Activated CD4-positive, alpha-beta T cell treated with anti-CD3 and anti-CD28 coated beads for 36 hours (primary cell): ENCODE measurements at places on chromosomes 11 and 22.

DNA sequence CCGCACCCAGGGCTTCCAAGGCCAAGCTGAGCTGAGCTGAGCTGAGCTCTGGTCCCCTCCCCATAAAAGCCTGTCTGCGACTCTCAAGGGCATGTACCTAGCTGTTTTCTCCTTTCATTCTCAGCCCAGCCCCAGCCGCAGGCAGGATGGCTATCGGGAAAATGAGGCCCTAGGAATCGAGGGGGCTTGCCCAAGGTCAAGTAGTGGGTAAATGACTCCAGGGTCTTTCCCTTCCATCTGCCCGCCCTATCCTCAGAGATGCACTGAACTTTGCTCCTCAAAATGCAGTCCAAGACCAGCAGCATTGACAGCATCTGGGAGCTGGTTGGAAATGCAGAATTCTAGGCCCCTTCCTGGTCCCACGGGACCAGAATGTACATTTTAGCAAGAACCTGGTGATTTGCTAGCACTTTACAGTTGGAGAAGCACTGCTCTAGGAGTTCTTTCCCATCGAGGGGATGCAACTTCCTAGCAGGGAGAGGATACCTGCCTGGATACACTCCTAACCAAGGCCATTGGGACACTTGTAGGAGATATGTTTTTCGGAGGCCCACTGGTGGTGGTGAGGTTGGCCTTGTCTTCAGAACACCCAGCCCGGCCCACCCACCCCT is 43.2 kb upstream of the ACCSL start:
- DNase-seq = no peak

- no peak for DNase-seq
These were observed 1.3 kb downstream of the MACROD1 start for GRCh38 chr11:64164392-64165312.

GRCh38 chr11:62555464-62556107 is 9.0 kb upstream of the AHNAK start:
- peak; percentile 67 for DNase-seq

DNA sequence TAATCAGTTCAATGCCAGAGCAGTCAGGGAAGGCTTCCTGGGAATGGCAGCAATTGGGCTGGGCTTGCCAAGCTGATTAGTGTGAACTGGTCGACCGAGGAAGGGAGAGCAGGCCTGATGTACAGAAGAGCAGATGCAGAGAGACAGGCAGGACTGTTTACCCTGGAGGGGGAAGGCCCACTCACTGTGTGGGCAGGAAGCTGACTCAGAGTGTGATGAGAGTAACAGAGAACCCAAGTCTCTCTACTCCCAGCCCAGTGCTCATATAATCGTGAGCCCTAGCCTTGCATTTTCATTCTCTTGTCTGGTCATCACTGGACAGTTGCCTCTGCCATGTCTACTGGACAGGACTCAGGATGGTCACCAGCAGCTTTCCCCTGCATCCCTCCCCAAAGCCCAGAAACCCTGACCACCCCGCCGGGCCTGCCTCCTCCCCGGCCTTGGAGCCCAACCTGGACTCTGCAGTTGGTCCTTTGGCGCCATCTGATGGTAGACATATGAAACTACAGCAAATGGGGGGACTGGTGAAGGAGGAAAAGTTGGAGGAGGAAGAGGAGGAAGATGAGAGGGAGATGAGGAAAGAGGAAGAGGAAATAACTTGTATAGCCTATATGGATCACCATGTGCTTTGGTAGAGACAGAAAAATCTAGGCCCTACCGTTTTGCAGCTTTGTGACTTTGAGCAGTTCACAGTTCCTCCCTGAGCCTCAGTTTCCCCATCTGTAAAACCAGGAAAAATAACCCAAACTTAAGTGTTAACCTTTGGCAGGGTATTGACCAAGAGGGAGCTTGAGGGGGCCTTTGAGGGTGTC is 43.4 kb upstream of the PRDM11 start:
- peak; percentile 85 for DNase-seq

- DNase-seq = no peak
These were observed 37.9 kb downstream of the MAPK1 start for GRCh38 chr22:21829523-21829922.

DNA sequence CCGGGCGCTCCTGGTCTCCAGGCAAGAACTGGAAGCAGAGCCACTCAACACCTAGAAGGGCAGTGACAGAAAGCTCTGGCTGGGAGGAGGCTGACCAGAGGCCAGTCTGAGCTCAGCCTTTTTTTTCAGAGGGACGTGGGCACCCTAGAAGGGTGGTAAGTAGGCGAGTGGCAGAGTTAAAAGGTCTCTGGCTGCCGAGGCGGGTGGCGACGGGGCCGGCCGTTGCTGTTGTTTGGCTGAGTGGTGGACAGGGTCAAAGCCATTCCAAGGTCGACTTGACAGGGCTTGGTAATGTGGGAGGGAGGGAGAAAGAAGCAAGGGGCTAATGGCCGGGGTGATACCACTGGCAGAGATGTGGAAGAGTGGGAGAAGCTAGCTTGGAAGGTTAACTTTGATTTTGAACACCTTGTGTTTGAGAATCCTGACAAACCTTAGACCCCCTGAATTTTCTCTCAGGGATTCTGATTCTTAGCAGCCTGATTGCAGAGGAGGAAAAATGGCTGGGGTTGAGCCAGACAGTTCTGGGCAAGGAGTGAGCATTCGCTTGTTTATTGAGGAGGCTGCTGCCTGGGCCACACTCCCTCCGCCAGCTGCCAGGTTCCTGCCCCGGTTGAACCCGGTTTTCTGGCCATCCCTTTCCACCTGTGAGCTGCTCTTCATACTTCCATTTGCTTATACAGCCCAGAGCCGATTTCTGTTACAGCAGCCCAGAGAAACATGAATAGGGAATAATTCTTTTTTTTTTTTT is 868 bp upstream of the SYCE3 start:
- no peak for DNase-seq

DNA sequence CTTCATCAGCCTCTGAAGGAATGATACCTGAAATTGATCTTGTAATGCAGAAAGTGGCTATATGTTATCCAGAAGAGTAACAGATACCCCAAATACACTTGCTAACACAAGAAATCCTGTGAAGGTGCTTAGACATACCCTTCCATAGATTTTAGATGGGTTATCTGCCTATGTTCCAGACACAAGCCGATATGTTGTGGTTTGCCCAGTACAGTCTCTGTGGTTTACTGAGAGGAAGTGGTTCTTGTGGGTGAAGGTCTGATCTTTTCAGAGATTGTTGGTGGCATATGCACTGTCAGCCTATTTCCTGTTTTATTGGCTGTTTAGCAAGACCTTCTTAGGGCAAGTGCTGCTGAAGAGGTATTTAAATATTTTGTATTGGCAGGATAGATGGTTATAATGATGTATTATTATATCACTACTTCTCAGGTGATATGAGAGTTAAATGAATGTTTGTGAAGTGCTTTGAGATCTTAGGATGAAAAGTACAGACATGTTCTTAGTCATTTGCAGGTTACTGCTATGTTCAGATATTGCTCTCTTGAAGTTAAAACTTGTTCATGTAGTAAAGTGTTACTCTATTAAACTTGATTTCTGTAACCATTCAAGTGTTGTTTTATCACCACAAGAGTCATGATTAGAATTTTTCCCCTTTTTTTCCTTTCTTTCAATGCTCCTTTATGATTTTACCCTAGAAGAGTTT is 8.2 kb downstream of the ARHGEF12 start:
- DNase-seq = peak; percentile 58

DNA sequence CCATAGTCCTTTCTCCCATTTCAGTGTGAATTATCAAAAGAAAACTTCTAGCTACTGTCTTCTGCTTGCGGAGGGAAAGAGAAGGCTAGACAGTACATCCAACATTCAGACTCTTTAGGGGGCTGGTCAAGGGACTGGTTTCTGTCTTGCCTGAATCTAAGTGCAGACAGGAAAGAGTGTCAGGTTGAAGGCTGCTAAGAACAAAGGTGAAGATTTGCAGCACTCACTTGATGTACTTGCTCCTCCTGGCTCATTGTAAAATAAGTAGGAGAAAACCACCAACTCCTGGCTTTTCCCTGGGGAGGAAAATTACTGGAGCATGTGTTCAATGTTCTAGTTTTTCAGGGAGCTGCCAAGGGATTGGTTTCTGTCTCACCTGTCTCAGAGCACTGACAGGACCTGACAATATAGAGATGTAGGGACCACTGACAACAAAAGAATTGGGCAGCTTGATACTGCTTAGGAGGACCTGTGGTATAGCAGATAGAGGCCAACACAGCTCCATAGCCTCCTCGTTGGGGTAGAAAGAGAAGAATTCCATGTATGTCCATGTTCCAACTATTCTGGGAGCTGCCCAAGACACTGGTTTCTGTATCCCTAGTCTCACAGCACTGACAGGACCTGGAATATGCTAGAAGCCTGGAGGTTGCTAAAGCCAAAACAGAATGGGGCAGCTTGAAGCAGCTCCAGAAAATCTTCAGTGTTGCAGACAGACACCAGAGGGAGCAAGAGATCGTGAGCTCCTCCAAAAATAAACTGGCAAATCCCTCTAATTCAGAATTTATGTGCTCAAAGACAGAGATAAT is 39.7 kb upstream of the MMP12 start:
- DNase-seq = peak; percentile 14

GRCh38 chr11:17183836-17184235 is 23.9 kb downstream of the PIK3C2A start:
- no peak for DNase-seq

DNA sequence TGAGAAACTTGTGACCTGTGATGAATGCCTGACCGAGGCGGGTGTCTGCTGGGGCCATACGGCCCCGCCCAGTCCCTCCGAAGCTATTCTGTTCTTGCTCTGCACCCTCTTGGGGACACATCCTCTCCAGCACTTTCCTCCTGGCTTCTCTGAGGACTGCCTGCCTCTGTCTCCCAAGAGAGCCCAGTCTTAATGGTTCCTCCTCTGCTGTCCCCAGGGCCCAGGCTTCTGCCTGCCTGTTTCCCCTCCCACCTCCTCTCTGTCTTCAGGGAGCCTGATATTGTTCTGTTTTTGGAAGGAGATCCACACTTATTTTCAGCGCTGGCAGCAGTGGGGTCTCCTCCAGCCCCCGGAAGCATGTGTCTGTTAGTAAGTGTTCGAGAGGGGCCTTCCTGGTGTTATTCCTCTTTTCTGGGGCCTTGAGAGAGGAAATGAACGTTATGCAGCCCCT is 18.7 kb downstream of the SYNGR1 start:
- DNase-seq = no peak

GRCh38 chr11:65945430-65945911 is at the start of gene TSGA10IP:
Gene TSGA10IP, plus strand, starts transcription at chr11:65945480. Its CDS starts 196 bp downstream, at chr11:65945676.
- no peak for DNase-seq

DNA sequence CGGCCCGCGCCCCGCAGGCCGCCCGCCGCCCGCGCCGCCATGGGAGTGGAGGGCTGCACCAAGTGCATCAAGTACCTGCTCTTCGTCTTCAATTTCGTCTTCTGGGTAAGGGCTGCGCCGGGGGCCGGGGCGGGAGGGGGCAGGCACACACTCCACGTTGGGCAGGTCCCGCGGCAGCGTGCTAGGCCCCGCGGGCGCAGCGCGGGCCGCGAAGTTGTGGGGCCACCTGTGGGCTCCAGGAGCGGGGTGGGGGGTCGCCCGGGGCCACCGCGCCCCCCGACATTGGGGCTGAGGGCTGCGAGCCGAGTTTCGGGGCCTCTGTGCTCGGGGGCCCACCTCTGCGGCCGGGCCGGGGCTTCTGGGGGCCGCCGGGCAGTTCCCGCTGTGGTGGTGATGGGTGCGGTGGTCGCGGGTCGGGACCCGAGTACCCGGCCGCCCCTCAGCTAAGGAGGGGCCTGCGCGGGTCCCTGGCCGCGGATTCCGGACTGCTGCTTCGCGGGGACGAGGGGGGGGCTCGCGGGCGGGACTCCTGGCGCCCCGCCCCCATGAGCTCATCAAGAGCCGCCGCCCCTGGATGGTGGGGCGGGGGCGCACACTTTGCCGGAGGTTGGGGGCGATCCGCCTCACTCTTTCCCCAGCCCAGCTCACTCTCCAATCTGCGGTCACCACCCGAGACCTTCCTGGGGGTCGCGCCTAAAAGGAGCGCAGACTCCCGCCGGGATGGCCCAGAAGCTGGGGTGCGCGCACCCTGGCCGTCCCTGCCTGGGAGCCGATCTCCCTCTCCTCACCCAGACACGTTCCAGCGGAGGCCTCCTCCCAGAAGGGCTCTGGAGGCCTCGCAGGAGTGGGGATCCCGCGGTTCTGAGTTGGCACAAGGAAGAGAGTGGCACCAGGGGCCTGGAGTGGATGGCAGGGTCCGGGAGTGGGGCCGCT is 667 bp downstream of the CD81 start:
- peak; percentile 80 for DNase-seq

- no peak for DNase-seq
These were observed 37.9 kb downstream of the ST14 start for GRCh38 chr11:130197386-130198035.

GRCh38 chr11:19380375-19380774 is 139.6 kb upstream of the E2F8 start:
- DNase-seq = no peak

DNA sequence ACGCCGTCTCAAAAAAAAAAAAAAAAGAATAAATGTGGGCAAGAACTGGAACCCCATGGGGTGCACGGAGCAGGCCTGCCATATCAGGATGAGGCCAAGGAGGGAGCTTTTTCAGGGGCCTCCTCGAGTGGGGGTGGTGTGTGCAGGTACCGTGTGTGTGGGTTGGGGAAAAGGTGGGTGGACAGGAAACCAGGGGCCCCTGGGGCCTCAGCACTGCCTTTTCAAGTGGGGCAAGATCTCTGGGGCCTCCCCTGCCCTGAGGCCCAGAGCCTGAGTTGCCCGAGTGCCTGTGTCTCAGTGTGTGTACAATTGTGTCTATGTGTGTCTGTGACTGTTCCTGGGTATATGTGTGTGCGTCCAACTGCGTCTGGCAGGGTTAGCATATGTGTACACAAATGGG is 23.8 kb downstream of the TEF start:
- peak; percentile 61 for DNase-seq

- no peak for DNase-seq
These were observed 407.3 kb downstream of the NXPE2 start for GRCh38 chr11:115085461-115086210.

GRCh38 chr11:85843929-85844328 is 11.3 kb upstream of the CCDC83 start:
- DNase-seq = no peak

DNA sequence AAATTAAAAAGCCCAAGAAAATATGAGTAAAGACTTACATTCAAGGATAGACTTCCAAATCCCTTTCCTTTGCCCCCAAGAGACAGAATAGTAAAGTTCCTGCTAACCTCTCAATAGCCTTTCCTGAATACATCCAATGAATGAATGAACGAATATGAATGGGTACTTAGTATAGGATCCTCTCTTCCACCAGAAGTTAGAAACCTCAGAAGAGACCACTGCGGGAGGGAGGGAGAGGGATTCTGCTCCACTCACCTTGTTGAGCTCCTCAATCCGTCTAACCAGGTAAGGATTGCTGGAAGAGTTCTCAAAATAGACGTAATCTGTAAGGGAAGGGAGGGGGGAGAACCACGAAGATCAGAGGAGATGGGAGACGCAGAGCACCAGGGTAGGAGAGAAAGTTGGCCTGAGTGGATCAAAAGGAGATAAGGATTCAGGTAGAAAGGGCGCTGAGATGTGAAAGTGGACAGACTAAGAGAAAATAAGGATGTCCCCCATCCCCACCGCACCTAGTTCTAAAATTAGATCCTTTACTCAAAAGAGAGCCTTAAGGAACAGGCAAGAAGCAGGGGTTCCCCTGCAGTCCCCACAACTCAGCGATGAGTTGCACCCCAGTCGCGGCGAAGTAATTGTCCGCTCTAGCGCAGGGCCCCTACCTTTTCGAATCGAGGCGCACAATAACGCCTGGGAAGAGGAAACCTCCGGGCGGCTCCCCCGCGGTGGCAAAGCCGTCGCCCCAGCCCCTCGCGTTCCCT is 1.1 kb downstream of the MTA2 start:
- peak; percentile 60 for DNase-seq
